ENCODE measurements at places on chromosomes 11 and 22.

GRCh38 chr11:8273287-8273686 is 9.6 kb upstream of the LMO1 start:
- DNase-seq: no peak

DNA sequence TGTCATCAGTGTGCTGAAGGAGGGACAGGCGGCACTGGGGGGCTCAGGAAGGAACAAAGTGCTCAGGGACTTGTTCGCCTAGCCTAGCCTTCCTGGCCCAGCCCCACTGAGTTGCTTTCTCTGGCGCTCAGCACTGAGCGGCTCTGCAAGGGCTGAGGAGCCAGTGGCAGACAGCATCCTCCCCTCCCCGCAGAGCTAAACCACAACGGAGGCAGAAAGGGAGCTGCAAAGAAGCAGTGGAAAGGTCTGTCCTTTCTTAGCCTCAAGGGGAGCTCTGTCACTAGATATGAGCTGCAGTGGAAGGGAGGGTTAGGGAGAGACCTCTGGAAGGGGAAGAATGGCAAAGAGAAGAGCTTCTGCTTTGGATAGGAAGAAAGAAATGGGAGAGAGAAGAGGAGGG is 89.7 kb upstream of the PHOX2A start:
- DNase-seq: no peak

GRCh38 chr22:40479126-40479800 is 108.9 kb downstream of the SGSM3 start:
- DNase-seq: no peak

- DNase-seq: no peak
Observed at GRCh38 chr11:117527271-117527670, 199.6 kb downstream of the CEP164 start.

GRCh38 chr11:15886866-15887265 is 469.5 kb downstream of the SOX6 start:
- DNase-seq: no peak

DNA sequence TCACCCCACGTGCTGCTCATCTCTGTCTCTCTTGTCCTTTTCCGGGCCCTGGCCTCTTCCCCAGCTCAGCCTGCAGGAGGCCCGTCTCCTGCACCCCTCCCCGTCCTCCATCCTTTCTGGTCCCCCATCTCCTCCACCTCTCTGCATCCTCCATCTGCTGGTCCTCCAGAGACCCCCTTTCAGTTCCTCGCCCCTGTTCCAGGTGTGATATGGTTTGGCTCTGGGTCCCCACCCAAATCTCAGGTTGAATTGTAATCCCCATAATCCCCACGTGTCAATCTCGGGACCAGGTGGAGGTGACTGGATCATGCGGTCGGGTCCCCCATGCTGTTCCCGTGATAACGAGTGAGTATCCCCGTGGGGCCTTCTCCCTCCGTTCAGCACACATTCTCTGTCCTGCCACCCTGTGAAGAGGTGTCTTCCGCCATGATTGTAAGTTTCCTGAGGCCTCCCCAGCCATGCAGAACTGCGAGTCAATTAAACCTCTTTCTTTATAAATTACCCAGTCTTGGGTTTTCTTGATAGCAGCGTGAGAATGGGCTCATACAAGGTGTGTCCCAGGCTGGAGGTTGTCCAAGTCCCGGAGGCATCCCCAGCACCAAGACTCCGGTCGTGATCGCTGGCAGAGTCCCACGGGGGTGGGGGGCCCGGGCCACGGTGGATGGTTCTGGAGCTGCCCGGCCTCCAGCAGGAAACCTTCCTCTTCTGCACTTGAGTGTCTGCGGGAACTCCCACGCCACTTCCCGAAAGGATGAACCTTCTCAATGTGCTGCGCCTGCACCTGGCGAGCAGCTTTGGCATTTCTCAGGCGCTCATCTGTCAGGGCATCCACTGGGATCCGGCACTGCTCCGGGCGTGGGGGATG is 29.0 kb upstream of the TOLLIP start:
- no peak for DNase-seq

DNA sequence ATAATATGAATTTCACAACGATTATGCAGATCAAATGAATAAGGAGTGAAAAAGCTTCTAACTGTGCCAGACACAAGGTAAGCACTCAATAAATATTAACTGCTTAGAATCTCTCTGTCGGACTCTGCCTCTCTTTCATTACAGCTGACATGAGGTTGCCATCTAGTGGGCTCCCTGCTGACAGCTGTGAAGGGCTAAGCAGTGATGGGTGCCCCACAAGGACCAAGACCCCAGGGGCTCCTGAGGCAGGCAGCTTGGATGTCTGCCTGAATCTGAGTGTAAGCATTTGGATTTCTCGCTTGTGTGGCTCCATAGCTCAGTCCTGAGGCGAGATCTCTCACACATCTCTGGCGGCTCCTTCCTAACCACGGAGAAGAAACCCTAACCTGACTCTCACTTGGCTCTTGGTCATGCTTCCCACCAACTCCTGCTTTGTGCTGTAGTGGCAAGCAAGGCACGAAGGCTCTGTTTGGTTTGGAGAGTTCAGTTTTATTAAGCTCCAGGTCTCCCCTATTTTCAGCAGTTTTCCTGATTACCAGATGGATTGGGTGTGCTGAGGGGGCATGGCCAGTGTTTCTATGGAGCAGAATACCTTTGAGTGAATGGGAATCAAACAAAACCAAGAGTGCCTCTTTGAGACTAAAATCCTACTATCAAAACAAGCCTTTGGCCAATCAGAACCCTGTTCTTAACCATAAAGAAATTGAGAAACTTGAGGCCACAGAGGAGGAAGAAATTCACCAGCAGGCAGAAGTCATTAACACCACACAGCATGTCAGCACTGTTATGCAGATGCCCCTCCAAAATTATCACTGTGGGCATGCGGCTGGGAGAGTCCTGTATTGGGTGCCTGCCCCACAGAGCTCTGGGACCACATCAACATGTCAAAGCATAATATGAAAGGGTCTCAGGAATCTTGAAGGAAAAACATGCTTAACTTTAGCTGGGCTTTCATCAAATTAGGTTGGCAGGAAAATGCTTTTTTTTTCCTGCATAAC is 152.8 kb upstream of the NTM start:
- DNase-seq: no peak

GRCh38 chr11:121334973-121335710 is 42.6 kb downstream of the SC5D start:
- no peak for DNase-seq

- DNase-seq: no peak
Observed at GRCh38 chr11:132853886-132854285, 678.4 kb downstream of the OPCML start.

DNA sequence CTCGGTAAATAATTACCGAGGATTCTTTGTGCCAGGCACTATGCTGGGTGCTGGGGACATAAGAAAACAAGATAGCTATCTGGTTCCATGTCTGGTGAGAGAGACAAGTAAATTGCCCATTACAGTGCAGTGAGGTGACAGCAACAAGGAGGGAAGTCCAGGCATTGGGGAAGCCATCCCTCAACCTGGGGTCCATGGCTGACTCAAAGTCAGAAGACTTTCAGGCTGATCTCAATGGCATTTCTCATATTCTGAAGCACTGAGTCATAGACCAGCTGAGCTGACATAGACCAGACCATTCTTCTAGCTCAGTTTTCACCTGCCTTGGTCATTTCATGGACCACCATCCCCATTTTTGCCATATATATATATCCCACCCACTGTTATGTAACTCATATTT is 158.8 kb downstream of the TTC17 start:
- no peak for DNase-seq

DNA sequence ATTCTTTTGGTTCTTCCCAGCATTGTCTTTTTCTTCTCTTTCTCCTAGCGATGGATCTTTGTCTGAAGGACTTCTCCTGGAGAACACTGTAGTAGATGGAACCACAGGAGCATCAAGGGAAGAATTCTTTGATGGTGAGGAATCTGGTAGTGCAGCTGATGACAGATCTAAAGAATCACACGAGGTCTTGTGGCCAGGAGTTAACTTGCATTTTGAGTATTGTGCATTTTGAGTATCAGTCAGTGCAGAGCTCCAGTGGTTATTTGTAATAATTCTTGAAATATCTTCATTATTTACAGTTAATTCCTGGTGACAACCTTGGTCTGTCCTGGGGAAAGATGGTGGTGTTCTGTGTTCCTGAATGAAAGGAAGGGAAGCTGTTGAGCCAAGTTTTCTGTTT is 14.5 kb upstream of the POGLUT3 start:
- no peak for DNase-seq
